ENCODE measurements at places on chromosomes 5 and 9.

DNA sequence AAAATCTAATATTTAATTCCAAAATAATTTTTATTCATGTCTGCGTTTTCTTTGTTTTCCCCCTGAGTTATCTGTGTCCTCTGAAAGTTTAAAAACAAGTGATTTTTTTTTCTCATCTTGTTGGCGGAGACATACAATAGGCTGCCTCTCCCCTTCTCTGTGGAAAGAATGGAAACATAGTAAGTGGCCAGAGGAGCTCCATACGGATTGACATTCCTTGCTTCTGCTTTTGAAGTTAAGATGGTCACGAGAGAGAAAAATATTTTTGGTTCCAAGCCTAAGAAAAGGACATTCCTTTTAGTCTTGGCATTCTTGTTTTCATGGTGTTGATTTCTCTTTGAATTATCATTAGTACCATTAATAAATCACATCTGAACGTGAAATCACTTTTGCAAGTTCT lies 28.3 kb downstream of the ZNF462 start:
- no peak for DNase-seq

DNA sequence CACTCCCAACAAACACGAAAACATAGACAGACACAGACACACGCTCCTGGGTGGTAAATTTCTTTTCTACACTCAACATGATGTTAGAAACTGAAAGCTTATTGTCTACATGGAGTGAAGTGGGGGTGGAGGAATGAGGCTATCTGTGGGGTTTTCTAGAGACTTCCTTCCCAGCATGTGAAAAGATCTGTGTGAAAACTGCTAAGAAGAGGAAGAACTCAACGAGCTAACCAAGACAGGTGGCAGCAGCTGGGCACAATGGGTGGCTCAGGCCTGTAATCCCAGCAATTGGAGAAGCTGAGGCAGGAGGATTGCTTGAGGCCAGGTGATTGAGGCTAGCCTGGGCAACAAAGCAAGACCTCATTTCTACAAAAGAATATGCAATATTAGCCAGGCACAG lies 7.6 kb downstream of the FYB1 start:
- DNase-seq = no peak

- no peak for DNase-seq
Measured at GRCh38 chr5:124474528-124475215, 271.8 kb downstream of the ZNF608 start.

GRCh38 chr5:33370466-33370859 lies 70.3 kb upstream of the TARS1 start:
- no peak for DNase-seq

DNA sequence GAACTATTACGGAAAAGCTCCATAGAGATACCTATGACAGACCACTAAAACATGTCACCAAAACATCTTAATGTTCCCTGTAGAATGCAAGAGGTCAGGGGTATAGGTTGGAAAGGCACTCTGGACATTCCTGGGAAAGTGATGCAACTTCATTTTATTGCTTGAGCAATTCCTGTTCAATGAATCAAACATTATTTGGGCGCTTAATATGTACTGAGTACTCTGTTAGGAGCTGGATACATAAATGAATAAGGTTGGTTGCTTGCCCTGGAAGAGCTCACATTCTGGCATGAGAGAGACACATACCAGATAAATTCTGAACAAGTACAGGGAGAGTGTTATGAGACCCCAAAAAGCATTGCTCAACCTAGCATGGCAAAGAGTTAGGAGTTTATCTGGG lies 408.9 kb upstream of the DMAC1 start:
- no peak for DNase-seq

GRCh38 chr9:101028346-101029314 lies at the start of gene PLPPR1:
TSS of gene PLPPR1 (plus strand) at chr9:101028727.
- no peak for DNase-seq

DNA sequence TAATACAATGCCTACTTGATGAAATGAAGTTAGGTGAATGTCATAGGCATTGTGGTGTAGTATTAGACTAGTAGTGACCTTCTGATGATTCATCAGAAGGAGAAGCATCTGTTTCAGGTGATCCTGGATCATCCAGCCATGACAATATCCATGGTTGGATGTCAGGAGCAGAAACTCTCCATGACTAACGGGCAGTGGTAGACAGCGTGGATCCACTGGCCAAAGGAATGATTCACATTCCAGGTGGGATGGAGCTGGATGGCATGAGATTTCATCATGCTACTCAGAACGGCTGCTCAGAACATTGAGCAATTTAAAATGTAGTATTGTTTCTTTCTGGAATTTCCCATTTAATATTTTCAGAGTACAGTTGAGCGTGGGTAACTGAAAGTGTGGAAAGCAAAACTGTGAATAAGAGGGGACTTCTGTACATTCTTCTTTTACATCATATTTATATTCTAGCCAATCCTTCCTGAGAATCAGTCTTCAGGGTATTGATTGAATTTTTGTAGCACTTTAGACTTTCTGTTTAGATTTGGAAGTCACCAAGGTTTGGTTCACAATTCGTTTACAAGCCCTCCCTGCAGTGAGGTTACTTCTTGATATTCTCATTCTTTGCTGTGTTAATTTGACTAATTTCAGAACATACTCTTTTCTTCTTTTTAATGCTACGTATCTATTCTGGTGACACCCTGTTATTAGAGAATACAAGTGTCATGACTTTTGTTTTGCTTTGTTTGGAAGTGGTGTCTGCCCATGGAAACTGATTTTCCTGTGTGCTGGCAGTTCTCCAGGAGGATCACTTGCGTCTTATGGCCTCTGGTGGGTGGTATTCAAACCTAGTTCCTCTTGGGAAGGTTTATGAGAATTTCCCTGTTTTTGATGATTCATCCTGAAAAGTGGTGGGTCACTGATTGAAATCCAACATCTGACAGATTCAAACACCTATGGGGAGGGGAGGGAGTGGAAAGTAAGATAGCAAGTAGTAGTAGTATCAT lies 12.2 kb upstream of the CLINT1 start:
- DNase-seq = no peak

- no peak for DNase-seq
Measured at GRCh38 chr9:97900103-97900737, 22.1 kb downstream of the TRMO start.

GRCh38 chr9:85647571-85647970 lies 94.2 kb downstream of the AGTPBP1 start:
- DNase-seq = no peak

DNA sequence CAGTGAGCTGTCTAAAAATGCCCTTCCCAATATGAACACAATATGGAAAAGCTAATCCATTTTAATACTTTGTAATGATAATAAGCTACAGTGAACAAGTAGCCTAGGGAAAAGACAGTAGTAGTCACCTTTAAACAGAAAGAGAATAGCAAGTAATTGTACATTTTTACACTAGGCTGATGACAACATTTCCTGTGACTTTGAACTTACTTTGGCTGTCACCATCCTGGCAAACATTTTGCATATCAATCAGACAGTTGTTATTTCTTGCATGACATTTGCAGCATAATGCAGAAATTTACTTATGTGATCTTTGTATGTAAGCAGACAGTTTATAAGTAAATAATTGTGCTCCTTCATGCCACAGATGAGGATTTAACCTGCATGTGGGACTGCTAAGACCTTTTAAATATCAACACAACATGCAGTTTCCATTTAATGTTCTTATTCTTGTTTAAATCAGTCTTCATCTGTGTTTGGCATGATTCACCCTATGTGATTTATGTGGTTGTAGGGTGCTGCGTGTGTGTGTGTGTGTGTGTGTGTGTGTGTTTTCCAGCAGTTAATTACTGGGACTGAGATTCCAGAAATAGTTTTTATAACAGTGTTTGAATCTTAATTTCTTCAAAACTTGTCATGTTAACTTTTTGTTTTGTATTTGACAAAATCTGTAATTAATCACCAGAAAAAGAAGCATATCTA lies 997.1 kb upstream of the ARRDC3 start:
- DNase-seq = no peak

GRCh38 chr5:132176521-132176945 lies 51.1 kb downstream of the P4HA2 start:
- DNase-seq = no peak

DNA sequence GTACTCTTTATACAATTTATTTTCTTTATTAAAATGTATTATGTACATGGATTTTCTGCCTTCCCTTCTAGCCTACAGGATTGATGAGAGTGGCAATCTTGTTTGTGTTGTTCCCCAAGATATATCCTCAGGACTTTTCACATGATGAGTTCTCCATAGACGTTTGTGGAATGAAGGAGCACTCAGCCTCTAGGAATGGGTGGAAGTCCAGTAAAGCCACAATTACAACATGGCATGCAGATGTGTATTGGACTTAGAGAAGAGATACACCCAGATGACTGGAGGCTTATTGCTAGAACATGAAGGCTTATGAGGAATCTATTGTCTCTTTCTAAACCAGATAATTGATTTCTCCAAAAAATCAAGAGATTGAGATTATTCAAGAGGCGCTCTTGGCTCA lies 8.2 kb upstream of the DOCK2 start:
- no peak for DNase-seq

DNA sequence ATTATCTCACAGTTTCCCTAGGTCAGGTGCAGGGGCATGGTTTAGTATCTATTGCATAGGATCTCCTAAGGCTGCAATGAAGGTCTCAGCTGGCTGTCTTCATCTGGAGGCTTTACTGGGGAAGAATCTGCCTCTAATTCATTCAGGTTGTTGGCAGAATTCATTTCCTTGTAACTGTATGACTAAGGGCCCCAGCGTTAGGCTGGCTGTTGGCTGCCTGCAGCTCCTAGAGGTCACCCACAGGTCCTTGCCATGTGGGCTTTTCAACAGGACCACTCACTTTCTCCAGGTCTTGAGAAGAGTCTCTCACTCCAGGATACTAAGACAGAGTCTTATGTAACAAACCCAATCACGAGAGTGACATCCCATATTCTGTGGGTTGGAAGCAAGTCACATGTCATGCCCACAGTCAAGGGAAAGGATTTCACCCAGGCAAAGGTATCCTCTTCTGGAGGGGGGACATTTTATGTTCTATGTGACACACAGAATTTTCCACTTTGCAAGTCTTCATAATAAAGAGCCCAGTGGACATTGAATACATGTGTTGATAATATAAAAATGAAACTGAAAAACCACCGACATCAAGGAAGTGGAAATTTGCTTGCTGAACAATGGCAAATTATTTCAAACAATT lies 38.2 kb downstream of the HMHB1 start:
- no peak for DNase-seq

GRCh38 chr5:181207214-181207959 lies 2.4 kb upstream of the TRIM7 start:
- peak; percentile 68 for DNase-seq

GRCh38 chr5:98454904-98455303 lies 318.6 kb upstream of the RGMB start:
- no peak for DNase-seq

GRCh38 chr9:37956904-37957663 lies 53.2 kb upstream of the SLC25A51 start:
- no peak for DNase-seq

DNA sequence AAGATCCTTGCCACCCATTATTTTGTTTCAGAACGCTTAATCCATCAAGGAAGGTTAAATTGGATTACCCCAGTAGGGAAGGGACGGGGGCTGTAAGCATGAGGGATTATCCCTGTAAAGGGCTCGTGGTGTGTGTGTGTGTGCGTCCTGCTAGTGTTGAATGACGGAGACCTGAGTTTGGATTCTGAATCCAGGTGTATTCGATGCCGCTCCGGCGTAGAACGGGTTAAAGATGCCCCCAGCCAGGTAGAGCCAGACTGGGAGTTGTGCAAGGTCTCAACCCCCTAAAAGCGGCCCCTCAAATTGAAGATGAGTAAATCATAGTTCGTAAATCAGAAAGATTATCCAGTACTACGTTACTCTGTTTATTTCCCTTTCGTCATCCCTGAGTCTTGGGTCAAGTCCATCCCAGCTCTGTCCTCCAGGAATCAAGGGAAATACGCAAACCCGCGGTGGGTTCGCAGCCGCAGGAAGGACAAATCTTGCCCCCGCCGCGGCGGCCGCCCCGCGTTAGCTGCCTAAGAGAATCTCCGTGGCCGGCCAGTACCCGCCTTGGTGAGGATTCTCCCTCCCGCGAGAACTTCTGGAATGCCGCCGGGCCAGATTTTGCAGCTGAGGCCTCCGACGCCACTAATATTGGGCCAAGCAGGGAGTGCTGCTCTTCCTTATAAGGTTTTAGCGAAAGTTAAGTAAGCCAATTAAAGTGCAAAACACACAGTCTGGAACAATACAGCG lies 586 bp upstream of the MTAP start:
- peak; percentile 32 for DNase-seq

GRCh38 chr5:116730706-116731105 lies 156.1 kb upstream of the SEMA6A start:
- DNase-seq = no peak

- DNase-seq = no peak
Measured at GRCh38 chr9:26012797-26013196, 334.6 kb upstream of the TUSC1 start.

All from Peyer's patch (tissue), 4 donors.